Endothelial cell of umbilical vein (primary cell): ENCODE measurements at places on chromosomes 11 and 22.

- no peak for DNase-seq
These were observed 5.3 kb downstream of the CABP2 start for GRCh38 chr11:67517784-67518552.

GRCh38 chr11:62402960-62403730, 15.7 kb upstream of the SCGB1A1 start:
- no peak for DNase-seq

DNA sequence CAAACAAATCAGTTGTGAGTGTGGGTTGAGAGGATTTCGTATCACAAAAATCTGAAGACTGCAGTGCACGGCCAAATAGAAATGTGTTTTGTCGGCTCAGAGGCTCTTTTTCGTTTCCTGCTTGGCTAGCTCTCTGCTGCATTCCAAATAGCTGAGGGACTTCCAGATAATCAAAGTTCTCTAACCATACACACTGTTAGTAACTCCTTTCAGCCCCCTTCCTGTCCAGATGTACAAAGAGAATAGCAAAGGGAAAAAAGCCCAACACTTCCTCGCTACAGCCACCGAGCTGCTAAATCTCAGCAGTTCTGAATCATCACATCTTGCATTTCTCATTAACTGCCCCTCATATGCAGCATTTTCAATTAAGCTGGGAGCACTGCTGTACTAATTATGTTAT, 203.1 kb downstream of the TENM4 start:
- peak; percentile 36 for DNase-seq

- peak; percentile 21 for DNase-seq
These were observed 74.1 kb downstream of the ADM start for GRCh38 chr11:10379022-10379421.

DNA sequence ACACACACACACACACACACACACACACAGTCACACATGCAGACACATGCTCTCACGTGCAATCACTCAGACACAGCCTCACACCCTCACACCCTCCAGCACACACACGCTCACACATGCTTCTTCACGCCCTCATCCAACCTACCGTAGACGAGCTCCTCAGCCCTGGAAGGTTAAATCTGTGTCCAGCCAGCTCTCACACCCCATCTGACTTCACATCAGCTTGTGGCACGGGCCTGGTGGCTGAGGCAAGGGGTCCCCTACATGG, 1.3 kb upstream of the SCUBE1 start:
- DNase-seq = no peak

GRCh38 chr11:34002420-34002819, 49.1 kb upstream of the CAPRIN1 start:
- DNase-seq = no peak

GRCh38 chr11:116651737-116652237, 121.0 kb downstream of the BUD13 start:
- DNase-seq = no peak

DNA sequence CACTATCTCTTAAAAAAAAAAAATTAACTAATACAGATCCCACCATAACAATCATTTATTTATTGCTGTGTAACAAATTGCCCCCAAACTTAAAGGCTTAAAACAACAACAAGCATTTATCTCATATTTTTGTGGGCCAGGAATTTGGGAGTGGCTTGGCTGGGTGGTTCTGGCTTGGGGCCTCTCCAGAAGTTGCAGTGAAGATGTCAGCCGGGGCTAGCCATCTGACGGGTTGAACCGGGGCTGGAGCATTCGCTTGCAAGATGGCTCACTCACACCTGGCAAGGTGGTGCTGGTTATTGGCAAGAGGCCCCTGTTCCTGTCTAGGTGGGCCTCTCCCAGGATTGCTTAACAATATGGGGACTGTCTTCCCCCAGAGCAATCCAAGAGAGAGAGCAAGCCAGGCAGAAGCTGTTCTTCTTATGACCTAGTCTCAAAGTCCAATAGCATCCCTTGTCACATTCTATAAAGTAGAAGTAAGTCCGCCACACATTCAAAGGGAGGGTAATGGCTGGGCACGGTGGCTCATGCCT, 29.5 kb downstream of the ACO2 start:
- no peak for DNase-seq

GRCh38 chr22:44723801-44724200, 21.8 kb downstream of the PRR5 start:
- peak; percentile 50 for DNase-seq

DNA sequence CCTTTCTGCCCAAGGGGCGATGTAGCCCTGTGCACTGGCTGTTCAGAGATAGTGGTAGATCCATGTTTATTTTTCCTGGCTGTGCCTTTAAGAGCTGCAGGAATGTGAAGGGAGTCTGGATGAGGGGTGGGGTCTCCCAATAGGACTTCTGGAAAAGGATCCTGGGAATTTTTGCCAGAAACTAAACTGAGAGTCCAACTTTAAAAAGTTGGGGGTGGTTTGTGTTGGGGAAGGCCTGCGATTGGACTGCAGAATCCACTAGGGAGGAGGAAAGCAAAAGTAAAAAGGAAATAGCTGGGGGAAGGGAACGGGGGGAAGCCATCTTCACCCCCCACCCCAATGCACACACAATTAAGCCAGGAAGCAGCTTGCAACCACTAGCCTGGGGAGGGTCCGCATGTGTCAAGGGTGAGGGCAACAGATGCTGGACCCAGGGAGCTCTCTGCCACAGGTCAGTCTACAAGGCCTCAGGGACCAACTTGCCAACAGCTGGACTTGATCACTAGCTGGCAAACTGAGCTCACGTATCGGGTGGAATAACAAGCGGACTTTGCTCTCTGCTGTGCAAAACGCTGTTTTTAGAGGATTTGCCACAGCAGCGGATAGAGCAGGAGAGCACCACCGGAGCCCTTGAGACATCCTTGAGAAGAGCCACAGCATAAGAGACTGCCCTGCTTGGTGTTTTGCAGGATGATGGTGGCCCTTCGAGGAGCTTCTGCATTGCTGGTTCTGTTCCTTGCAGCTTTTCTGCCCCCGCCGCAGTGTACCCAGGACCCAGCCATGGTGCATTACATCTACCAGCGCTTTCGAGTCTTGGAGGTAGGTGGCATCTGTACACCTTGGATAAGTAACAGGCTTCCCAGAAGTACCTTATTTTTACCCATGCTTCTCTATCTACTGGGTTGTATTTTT, at the start of gene OLFML1:
Gene OLFML1 (plus strand): TSS at position 321 of the 912 bp plus-strand sequence. CDS start 370 bp downstream, at position 691.
- no peak for DNase-seq

GRCh38 chr11:78149646-78150045, 10.2 kb upstream of the ALG8 start:
- peak; percentile 79 for DNase-seq

DNA sequence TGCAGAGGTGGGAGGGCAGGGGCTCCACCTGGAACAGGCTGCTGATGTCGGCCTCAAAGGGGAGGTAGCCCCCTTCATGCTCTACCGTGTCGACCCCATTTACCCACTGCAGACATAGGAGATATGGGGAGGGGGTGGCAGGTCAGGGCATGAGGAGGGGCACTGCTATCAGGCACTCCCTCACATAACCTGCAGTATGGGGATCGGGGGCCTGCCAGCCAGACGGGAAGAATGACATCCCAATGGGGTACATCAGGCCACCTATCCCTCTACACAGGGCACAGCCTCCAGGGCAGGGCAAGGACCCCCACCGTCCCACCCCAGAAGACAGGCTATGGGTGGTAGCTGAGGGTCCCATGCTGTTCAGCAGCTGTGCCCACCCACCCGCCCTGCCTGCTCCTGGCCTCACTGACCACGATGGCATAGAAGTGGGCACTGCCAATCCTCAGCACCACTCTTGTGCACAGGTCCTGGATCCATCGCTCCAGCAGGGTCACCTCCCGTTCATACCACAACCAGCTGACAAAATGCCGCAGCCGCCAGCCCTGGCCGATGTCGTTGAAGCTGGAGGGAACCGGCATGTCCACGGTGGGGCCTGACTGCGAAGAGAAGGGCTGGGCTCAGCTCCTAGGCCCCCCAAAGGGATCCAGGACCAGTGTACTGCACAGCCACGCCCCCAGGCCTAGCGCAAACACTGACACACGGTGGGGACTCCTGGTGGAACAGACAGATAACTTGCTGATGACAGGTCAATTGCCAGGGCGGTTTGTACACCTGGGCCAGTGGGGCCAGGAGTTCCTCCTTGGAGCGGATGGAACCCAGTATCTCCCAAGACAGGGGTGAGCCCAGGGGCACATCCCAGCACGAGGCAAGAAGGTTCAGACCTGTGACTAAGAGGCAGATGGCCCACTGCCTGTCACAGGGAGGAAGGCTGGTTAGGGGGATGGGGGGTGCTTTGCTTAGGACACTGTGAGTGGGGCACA, 24.1 kb downstream of the RGL4 start:
- DNase-seq = no peak

DNA sequence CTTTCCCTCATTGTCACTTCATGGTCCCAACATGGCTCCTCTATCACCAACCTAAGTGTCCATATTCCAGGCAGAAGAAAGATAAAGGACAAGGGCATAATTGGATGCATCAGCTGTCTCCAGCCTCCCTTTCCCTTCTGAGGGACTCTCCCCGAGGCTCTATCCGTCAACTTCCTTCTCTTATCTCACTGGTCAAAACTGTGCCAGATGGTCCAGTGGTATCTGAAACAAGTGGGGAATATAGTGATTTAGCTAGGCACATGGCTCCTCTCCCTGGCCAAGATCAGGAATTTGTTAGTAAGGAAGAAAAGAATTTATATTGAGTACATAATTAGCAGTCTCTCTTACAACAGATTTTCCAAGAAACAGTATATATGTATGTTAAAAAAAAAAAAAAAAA, 12.6 kb upstream of the SPON1 start:
- DNase-seq = peak; percentile 14

DNA sequence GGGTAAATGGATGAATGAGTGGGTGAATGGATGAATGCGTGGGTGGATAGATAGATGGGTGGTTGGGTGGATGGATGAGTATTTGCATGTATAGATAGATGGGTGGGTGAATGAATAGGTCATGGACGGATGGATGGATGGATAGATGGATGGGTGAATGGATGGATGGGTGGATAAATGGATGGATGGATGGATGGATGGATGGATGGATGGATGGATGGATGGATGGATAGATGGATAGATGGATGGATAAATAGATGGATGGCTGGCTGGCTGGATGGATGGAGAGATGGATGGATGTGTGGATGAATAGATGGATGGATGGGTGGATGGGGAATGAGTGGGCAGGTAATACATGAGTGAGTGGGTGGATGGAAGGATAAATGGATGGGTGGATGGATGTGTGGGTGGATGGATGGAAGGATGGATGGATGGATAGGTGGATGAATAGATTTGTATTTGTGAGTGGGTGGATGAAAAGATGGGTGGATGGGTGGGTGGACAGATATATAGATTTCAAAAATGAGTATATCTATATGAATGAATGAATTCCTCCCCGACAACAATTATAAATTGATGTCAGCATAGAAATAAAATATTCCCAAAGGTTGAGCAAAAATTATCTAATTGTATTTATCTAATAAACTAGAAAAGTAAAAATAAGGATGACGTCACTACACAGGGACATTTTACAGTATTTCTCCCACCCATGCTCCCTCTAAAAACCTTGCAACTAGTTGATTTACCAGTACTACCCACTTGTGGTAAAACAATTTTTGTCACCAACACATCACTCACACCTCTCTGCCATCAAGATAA, 563 bp upstream of the CRTAM start:
- no peak for DNase-seq

GRCh38 chr11:111671383-111671782, 69.1 kb downstream of the SIK2 start:
- DNase-seq = no peak

DNA sequence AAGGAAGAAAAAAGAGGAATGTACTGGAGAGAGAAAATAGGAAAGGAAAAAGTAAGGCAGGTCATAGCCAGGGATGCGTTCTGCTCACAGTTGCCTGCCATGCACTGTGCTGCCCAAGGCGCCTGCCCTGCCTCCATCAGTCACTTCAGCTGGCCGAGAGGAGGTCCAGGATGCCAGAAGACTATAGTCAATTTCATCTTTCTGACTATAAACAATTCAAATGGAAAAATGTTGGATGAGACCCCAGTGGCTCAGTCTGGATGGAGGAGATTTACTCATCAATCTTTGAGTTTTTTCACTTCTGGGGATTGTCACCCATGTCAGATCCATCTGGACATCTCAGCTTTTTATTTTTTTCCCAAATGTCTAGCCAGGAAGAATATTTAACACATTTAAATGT, 36.7 kb upstream of the CLMP start:
- no peak for DNase-seq

DNA sequence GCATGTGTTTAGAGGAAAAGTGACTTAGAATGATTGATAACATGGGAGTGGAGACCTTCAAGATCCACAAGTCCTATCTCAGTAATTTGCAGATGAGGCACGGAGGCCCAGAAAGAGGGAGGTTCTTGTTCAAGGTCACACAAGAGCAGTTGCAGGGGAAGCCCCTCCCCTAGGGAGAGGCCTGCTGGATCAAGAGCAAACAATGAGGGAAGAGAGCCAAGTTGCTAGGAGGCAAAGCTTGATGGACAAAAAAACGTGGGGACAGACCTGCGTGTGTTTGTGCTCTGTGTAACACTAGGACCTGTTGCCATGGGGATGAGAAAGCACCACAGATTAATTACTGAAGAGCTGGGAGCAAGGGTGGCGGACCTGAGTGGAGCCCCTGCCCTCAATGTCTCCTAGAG, 6.4 kb upstream of the MFRP start:
- peak; percentile 85 for DNase-seq

DNA sequence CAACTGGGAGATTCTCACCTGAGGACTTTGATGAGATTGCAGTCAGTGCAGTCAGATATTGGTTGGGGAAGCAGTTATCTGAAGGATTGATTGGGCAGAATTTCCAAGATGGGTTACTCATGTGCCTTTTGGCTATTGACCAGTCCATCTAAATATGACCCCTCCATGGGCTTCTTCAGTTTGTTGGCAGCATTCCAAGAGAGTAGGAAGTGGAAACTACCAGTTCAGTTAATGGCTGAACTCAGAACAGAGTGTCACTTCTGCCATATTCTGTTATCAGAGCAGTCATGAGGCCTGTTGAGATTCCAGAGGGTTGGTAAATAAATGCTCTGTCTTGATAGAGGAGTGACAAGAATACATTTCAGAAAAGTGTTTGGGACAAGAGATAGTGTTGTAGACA, 71.0 kb downstream of the CYP2R1 start:
- DNase-seq = no peak

- DNase-seq = no peak
These were observed 30.0 kb upstream of the CCDC179 start for GRCh38 chr11:22890227-22890626.

DNA sequence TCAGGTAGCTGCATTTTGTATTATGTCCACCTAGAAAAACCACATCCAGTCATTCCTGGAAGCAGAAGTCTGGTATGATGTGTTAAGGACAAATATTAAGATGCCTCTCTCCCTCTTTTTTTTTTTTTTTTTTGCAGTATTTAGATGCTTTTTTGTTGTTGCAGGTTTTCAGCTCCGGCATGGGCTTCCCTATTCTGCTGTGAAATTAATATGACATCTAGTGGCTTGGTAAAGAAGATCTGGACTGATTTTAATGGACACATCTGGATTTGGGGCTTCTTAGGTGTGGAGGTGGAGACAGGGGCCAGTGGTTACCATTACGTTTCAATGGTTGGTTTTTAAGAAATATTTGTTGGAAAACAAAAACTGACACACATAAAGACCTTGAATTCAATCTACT, 47.5 kb upstream of the RASSF10 start:
- no peak for DNase-seq
